ENCODE measurements at places on chromosomes 1 and 21. TPM values are rescaled to one million over a fixed set of nuclear protein-coding genes. Genes with fewer than 3 reads are reported as not detected.
A peak's percentile ranks its signal among the peaks of the same experiment; 100 is the strongest.

Gene BCAN
- total RNA-seq, result not detected

Gene ATP1A1
- 199 TPM for total RNA-seq

Gene RASSF5
- total RNA-seq, result 0.32 TPM

GRCh38 chr1:38431535-38432376 is 385.2 kb upstream of the POU3F1 start:
- DNase-seq, result no peak

DNA sequence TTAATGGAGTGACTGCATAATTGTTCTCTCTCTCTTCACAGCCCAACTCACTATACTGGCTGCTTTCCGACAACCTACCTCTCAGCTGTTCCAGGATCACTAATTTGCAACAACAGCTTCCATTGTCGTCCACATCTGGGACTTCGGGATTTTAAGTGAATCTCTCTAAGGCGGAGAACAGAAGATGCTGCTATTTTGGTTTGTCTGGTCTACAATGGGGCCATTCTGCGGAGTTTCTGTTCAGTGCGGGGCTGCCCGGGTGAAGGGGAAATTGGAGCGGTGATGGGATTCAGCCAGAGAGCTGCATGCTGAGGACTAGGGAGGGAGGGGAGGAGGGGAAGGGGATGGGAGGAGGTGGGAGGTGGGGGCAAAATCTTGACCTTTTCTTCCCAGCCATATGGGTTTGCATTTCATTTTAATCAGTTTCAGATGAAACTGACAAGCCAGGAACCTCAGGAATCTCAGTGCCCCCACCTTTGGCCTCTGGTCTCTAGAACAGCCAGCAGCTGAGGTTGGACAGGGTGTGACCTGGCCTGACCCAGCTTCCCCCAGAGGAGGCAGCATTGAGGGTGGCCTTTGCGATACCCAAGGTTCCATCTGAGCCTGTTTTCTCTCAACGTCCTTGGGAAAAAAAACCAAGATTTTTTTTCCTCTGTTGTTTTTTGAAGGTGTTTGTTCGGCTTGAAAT is 6.9 kb upstream of the SRP9 start:
- DNase-seq, result no peak

- no peak for DNase-seq
Observed at GRCh38 chr1:87129038-87129437, 199.6 kb upstream of the LMO4 start.

DNA sequence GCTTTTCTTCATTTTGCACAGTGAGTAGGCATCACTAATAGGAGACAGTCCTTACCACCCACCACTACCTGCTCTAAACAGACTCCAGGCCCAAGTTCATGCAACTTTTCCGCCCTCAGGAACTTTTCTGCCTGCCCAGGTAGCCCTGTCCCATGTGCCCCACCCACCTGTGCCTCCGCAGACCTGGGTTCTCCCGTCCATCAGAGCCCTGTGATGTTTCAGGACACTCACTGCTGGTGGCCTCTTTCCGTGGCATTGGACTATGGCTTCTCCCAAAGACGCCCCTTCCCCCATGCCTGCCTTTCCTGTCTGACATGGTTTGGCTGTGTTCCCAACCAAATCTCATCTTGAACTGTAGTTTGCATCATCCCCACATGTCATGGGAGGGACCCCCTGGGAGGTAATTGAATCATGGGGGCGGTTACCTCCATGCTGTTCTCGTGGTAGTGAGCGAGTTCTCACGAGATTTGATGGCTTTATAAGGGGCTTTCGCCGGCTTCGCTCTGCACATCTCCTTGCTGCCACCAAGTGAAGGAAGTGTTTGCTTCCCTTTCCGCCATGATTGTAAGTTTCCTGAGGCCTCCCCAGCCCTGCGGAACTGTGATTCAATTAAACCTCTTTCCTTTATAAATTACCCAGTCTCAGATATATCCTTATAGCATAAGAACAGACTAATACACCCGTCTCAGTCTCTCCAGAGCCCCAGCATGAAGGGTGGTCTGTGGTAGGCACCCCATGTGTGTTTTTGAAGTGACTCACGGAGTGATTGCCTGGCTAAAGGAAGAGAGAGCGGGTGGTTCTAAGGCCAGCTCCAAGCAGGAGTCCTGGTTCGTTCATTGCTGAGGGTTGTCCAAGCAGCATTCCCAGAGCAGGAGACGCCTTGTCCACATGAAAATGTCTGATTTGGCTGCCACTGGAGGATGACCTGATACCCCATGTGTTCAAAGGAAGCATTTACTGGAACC is 86.0 kb upstream of the ZBTB40 start:
- DNase-seq, result no peak

DNA sequence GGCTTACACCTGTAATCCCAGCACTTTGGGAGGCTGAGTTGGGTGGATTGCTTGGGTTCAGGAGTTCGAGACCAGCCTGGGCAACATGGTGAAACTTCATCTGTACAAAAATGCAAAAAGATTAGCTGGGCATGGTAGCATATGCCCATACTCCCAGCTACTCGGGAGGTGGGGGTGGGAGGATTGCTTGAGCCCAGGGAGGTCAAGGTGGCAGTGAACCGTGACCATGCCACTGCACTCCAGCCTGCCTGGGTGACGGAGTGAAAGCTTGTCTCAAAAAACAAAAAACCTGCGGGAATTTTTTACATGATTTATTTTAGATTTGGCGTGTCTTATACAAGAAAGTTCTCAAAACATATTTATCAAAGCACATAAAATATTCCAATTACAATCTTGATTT is 27.8 kb upstream of the MTR start:
- no peak for DNase-seq

DNA sequence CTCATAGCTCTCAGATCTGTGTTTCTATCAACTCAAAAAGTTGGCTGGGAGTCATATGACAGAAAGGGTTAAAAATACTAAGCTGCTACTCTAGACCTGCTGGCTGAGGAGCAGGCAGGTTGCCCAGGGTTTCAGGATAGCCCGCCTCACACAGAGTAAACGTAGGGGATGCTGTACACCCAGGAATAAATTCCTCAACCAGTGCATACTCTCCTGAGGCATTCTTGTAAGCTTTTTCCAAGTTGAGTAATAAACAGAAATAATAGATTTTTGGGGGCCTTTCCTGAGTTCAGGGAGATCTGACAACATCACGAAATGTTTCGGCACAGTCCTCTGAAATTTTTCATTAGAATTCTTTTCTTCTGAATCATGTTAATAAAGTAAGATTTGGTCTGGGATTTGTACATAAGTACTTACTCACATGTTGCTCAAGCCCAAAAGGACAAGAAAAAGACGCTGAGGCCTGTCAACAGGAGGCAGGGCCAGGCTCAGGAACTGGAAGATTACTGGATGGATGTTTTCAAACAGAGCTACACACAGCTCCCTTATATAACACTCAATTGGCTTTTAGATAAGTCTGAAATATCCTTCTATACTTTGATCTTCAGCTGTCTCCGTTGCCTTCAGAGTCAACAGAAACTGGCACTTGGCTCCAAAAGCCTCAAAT is 41.0 kb downstream of the TGFBR3 start:
- DNase-seq, result peak; percentile 98

DNA sequence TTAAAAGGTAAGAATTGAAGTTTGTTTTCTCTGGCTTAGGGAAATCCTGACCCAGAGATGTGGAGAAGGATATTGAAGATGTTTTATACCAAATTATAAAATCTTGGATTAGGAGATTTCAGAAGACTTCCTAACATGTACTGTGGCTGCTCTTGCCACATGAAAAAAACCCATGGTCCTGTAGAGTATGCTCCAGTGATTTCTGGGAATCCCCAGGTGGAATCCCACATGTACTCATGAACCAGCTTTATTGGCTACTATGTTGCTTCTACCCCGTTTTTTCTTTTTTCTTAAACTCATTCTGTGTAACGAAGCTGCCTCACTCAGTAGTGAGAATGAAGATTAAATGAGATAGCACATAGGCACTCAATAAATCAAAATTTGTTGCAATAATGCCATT is 132.7 kb upstream of the SGIP1 start:
- no peak for DNase-seq

GRCh38 chr1:160560045-160560705 is 19.1 kb downstream of the CD84 start:
- DNase-seq, result no peak

DNA sequence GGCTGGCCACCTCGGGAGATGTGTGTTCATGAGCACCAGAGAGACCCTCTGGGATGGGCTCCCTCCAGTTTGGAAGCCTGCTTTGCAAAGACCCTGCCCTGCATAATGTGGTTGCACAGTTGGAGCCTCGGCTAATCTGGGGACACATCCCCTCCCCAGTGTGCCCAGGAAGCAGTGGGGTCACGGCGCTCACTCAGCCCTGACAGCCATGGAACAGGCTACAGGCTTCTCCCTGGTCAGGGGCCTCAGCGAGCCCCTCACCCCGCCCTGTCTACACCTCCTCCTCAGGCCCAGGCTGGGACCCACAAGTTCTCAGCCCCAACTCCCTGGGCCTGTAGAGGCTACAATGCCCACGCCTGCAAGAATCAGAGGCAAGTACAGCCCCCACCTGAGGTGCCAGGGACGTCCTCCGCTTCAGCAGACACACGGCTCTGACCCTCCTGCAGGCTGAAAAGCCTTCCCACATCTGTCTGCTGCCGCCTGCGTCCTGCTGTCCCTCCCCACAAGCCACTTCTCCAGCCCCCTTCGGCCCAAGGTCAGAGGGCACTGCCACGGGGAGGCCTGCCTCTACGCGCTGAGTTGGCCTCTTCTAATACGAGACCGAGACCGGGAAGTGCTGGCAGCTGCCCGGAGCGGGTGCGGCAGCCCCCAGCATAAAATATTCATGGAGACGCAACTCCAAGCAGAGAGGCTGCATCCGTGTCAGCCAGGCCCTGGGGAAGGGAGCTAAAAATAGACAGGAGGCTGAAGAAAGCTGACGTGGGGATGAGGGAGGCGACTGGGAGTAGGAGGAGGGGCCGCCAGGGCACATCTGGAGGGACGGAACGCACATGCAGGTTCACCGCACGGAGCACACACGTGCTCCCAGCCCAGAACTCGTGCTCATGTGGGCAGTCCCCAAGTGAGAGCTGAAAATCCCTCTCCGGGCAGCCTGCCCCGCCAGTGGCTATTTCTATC is 15.2 kb upstream of the GPR153 start:
- peak; percentile 71 for DNase-seq

Data from HFFc6 (cell line).